ENCODE measurements at places on chromosomes 5 and 9. TPM values are rescaled to one million over a fixed set of nuclear protein-coding genes. Genes with fewer than 3 reads are reported as not detected.

DNA sequence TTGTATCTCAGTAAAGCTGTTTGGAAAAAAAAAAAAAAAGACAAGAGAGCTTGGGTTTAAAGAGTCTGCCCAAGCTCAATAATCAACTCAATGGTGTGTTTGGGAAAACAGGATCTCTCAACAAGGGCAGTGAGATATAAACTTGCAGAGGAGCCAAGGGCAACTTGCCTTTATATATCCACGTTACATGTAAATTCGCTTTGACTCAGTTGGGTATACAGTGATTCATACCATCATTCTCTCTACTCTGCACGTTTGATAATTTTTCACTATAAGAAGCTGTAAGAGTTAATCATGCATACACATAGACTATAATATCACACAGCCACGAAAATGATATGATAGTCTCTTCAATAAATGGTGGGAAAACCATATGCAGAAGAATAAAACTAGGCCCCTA is 24.9 kb downstream of the ADAM19 start:
- DNase-seq: no peak

DNA sequence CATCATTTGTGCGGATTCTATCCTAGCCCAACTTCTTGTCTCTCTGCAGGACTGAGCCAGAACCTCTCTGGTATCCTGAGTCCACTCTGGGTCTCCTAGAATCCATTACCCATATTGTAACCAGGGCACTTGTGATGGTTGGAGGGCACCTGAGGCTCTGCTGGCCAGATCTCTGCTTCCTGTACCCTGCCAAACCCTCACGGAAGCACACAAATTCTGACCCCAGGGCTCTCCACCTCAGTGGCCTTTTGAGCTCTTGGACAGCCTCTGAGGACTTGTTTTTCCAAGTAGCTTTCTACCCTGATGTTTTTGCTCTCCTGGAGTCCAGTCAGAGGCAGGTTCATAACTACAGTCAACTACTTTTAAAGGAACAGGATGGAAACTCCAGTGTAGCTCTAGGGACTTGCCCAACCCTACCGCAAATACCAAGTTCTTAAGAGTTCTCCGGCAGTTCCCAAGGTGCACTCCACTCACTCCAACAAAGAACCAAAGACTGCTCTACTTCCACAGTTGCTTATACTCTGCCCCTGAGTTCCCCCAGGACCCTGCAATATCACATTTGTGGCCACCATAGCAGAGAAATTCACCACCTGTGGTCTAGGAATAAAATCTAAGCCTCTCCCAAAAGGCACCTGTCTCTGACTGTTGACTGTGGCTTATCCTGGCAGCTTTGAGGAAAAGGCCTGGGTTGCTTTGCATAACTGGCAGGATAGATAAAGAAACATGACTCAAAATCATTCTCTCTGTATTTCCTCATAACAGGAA is 9.6 kb downstream of the PIP5K1B start:
- DNase-seq: no peak

DNA sequence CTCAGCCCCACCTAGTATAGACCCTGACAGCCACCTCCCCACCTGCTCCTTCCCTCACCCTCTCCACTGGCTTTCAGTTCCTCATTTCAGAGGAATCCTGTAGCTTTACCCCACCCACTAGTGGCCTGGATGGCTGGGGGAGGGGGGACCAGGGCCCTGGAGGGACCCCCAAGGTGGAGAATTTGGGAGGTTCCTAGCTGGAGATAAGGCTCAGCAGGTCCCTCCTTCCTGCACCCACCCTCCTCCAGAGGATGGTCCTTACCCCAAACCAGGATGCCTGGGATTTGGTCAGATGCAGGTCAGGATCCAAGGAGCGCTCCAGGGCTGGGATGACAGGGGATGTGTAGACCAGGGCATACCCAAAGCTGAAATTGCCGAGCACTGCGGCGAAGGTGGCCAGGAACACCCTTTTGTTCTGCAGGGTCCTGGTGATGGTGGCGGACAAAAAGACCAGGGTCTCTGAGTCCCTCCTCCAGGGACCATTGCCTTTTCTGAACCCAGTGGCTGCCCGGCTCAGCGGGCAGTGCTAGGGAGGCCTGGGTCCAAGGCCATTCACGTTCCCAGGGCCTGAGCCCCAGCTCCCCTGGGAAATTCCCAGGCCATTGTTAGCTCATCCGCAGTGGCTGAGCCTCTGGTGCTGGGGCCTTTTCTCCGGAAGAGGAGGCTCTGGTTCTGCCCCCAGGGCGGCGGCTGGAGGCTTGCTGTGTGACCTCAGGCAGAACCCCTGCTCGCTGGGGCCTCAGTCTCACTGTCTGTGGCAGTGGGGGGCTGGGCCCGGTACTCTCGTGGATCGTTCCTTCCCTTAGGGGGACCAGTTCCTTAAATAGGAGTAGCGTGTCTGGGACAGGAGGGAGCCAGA is 678 bp downstream of the SLC2A6 start:
- peak; percentile 31 for DNase-seq

DNA sequence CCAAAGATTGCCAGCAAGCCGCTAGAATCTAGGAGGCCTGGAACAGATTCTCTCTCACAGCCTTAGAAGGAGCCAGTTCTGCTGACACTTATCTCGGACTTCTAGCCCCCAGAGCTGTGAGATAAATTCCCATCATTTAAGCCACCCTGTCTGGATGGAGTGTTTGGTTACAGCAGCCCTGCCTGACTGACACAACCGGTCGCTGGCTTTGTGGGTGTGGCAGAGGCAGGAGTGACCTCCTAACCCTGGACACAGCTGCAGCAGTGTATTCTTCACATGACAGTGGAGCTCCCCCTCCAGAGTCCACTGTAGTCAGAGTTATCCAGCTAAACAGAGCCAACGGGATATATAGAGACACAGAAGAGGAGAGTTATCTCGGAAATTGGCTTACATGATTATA is 21.2 kb upstream of the IL17B start:
- peak; percentile 32 for DNase-seq

DNA sequence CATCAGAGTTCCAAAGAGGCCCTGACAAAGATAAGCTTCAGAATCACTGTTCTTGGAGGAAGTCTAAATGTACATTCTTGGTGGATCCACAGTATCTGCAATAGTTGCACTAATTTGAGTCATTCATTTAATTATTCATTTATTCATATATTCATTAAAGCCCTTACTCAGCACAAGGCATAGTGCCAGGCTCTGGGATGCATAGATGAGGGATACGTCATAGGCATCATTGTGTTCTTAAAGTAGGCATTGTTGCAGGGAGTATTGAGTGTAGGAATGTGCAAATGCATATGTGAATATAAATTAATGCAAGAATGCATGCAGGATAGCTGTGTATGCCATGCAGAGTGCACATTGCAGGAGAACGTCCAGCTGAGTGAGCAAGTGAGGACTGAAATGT is 100.7 kb downstream of the DRD1 start:
- DNase-seq: no peak

- no peak for DNase-seq
Observed at GRCh38 chr5:93246090-93246855, 334.7 kb downstream of the NR2F1-AS1 start.

DNA sequence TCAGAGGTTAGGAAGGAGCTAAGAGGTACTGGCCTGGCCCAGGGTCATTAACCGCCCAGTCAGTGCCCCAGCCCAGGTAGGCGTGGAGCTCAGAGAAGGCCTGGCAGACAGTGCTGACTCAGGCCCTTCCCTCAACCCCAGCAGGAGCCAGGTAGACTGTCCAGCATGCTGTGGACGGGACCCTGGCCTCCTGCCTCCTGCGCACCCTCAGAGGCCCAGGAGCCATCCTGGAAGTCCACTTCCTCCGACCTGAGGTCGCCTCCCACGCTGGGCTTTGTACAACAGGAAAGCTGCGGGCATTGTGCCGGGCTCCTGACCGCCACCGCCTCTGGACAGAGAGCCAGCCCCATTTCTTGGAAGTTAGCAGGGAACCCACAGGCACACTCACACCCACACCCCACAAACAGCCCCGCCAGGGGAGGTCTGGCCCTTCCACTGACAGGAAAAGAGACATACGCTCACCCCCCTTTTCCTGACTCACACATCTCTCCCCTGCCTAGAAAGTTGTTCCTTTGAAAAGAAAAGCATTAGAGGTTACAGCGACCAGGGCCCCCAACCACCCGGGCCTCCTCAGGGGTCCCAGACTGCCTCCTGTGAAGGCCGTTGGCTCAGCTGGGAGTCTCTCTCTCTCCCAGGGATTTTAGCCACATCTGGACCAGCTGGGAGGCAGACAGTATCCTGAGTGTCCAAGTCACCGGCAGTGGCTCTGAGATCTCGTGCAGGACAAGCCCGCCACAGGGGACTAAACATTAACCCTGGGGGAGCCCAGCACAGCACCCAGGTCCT is 7.7 kb downstream of the RALGDS start:
- DNase-seq: no peak

DNA sequence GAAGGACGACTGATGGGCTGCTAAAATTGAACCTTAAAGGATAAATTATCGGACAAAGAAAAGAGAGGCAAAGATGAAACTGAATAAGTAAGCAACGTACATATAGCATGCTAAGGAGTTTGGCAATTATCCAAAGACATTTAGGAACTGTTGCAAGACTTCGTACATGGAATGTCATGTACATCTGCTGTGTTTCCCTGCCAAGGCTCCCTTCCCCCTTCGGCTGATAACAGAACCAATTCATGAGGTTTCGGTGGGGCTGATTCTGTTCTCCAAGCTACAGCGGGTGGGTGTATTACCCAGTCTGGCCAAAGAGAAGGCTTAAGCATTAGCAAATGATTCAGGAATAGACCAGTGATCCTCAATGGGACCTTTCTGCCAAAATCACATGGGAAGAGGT is 190.9 kb upstream of the FREM1 start:
- DNase-seq: no peak

GRCh38 chr5:50406877-50407276 is 34.2 kb downstream of the EMB start:
- DNase-seq: no peak

DNA sequence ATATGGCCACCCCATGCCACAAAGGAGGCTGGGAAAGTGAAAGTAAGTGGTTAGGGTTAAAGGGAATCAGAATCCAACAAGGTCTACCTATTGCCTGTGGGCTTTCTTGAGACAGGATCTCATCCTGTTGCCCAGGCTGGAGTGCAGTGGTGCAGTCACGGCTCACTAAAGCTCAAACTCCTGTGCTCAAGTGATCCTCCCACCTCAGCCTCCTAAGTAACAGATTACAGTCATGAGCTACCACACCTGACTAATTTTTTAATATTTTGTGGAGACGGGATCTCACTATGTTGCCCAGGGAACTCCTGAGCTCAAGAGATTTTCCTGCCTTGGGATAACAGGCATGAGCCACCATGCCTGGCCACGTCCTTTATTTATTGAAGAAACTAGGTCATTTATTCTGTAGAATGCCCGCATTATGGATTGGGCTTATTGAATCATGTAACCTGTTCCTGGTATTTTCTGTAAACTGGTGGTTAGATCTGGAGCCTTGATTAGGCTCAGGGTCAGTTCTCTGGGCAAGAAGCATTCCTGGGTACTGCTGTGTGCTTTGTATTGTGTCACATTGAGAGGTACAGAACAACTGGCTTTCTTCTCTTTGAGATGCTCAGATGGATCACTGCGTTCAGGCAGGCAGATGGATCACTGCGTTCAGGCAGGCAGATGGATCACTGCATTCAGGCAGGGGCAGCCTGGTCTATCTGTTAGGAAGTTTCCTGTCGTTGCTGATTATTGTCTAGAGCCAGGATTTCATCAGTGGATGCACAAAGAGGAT is 41.6 kb downstream of the ERGIC1 start:
- no peak for DNase-seq

The IFNA2 gene
- total RNA-seq: not detected

The SV2C gene
- not detected for total RNA-seq

The STPG3 gene
- not detected for total RNA-seq

The ARAP3 gene
- total RNA-seq: 0.83 TPM

The MEGF10 gene
- 21.0 TPM for total RNA-seq

The FAM221B gene
- not detected for total RNA-seq
